ENCODE measurements at places on chromosomes 11 and 22.

DNA sequence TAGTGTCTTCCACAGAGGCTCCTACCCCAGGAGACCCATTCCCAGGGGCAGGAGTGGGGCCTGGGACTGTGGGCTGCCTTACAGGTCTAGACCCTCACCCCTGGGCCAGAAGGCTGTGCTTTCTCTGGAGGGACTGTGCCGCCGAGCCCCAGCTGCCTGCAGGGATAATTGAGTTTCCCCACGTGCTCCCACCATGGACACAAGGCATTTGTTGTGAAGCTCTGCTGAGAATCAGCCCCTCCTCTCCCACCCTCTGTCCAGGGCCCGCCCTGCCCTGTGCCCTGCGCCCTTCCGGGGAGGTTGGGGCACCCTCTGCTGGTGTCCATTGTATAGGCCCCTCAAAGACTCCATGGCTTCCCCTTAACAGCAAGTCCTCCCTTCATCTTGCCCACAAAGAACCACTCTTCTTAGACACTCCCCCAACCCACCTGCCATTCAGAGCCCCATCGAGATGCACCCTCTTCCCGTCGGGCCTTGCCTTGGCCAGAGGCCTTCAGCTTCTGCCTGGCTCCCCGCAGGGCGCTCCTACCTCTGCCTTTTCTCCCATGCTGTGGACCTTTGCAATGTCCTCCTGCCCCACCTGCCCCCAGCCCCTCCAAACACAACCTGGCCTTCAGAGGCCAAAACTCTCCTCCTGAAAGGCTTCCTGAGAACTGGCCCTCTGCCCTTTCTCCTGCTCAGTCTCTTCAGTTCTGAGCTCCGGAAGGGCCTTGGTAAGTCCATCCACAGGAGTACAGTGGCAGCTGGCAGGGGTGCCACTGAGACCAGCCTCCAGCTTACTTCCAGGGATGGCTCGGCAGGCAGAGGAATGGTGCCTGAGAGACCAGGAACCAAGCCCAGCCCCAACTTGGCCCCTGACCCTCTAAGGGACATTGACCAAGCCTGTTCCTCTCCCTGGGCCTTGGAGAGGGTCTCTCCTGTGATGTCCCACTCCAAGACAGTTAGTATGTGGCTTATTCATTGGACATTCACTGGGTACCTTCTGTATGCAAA lies 22.4 kb downstream of the DUSP8 start:
- DNase-seq: no peak

GRCh38 chr11:117166491-117166890 lies 12.1 kb upstream of the SIDT2 start:
- DNase-seq: no peak

DNA sequence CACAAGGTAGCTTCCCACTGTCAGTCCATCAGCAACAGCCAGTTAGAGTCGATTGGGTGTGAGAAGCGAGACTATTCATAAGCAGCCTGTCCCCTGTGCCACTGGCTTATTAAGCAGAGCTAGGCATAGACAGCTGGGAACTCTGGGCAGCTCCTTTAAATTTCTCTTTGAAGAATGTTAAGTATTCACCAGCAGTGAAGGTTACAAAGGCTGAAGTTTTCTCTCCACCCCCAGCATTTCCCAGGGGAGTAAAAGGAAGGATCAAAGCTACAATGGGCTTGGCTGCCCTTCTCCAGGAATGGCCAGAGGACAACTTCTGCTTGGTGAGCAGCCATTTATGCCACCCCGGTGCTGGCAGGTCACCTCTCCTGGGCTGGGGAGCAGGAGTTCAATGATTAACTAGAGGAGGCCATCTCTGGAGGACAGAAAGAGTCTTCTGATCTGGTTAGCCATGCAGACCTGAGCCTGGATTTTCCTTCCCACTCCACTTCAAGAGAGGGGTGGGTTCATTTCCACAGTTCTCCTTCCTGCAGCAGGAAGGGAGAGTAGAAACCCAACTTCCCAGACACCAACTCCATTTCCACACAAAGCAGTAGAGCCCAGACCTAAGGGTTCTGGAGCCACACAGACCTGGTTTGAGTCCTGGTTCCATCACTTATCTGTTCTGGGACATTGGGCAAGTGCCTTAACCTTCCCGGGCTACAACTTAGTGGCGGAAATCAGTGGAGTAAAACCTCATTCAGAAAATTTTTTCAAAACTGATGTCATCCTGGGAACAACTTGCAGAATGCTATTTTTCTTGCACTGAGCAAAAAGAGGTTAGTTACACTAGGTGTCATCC lies 22.6 kb downstream of the POU2AF3 start:
- no peak for DNase-seq

- DNase-seq: no peak
These were observed 24.4 kb downstream of the MN1 start for GRCh38 chr22:27777128-27777527.

GRCh38 chr11:2177076-2177475 lies 5.5 kb upstream of the TH start:
- no peak for DNase-seq

GRCh38 chr11:32226480-32226879 lies 135.6 kb downstream of the RCN1 start:
- DNase-seq: no peak

DNA sequence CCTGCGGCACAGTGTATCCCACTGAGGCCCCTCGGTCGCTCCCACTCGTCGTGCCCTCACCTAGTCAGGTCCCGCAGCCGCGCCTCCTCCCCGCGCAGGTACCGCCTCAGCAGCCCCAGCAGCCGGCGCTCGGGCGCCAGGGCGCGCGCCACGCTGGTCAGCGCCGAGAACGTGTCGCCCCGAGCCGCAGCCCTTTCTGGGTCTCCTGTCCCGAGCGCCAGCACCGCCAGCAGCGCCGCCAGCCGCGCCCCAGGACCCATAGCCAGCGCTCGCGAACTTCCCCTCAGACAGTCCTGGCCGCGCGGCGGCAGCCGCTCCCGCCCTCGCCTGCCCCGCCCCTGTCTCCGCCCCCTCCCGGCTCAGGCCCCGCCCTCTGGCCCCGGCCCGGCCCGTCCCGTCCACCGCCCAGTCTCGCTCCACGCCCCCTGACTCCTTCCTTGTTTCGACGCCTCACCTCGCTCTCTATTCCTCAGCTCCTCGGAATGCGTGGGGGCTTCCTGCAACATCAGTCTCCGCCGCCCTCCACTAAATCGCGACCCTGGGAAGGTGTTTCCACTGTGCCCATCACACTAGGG lies at the start of gene P4HA3:
Gene P4HA3 (minus strand): TSS at position 289 of the 575 bp plus-strand sequence. CDS start 29 bp downstream, at position 260.
- DNase-seq: peak; percentile 37

GRCh38 chr22:47571616-47572015 lies 809.2 kb downstream of the TBC1D22A start:
- no peak for DNase-seq

DNA sequence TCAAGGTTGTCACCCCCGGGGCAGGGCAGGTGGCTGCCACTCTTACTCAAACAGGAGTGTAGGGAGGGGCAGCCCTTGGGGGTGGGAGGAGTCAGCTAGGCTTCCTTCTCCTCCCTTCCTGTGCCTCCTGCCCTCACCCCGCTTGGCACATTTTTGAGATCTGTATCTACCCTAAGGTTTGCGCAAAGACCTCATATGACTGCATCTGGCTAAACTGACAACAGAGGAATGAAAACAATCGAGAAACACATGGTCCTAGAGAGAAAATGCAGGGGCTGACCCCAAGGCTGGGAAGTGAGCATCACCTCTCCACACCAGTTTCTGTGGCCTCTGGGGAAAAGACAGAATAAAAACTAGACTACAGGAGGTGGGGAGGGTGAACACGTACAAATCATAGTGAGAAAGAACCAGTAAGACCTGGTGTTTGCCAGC lies 28.1 kb downstream of the IGSF9B start:
- DNase-seq: peak; percentile 61

GRCh38 chr11:108853864-108854263 lies 189.0 kb downstream of the DDX10 start:
- DNase-seq: no peak

DNA sequence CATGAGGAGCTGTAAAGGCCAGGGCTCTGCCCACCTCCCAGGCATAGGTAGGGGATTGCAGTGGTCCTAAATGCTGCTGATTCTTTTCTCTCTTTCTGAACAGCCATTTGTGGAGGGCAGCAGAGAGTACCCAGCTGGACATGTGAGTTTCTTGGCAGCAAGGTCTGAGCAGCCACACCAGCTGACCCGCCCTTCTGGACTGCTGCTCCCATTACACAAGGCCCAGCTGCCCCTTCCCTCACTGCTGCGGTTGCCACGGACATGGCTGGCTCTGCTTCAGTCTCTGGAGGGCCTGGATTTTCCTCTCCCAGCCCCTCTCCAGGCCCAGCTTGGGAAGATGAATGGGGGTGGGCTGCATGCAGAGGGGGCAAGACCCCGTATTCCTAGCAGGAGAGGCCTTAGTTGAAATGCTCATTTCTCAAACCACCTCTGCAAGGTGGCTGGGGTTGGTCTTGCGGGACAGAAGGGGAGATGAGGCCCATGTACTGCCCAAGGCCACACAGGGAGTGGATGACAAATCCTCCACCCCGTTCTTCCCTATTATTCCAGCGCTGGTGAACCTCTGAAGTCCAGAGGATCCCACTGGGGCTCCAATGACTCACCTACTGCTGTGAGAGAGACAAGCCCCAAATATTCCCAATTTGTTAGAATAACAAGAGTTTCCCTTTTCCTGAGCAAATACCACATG lies 4.6 kb downstream of the LGALS12 start:
- no peak for DNase-seq

GRCh38 chr22:30640361-30640760 lies 4.8 kb downstream of the SLC35E4 start:
- no peak for DNase-seq

DNA sequence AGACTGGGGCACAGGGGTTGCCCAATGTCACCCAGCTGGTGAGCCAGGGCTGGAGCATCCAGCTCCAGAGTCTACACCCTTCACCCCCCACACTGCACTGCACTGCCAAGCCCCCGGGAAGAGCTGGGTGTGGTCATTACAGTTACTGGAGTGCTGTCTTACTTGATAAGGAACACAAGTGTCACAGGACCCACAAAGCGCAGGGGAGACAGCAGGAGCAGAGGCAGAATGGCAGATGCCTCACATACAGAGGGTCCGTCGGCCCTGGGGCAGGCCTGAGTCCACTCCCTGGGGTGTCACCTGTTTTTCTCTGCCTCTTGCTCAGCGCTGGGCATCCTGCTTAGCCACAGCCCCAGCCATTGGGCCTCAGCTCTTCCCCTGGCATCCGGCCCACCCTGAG lies 7.7 kb downstream of the IL2RB start:
- no peak for DNase-seq

- no peak for DNase-seq
These were observed 103.7 kb downstream of the GAB2 start for GRCh38 chr11:78313898-78314297.

DNA sequence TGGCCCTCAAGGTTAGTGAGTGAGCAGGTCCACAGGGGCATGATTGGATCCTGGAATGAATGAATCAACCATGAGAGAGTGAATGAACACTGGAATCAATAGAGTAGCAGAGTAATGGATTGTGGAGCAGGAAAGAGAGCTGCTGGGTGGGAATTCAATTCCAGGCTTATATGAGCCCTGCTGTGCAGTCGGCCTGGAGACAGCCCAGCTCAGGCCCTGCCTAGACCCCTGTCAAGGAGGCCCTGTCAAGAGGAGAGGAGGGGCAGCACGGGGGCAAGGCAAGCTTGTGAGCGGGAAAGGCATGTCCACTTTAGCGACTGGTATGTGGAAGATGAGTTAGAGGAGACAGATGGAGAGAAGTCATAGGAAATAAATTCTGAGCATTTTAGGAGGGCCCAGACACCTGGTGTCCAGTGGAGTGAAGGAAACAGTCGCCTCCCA lies 1.3 kb upstream of the FOLR1 start:
- DNase-seq: no peak

- DNase-seq: no peak
These were observed 24.6 kb downstream of the MS4A10 start for GRCh38 chr11:60809691-60810090.

DNA sequence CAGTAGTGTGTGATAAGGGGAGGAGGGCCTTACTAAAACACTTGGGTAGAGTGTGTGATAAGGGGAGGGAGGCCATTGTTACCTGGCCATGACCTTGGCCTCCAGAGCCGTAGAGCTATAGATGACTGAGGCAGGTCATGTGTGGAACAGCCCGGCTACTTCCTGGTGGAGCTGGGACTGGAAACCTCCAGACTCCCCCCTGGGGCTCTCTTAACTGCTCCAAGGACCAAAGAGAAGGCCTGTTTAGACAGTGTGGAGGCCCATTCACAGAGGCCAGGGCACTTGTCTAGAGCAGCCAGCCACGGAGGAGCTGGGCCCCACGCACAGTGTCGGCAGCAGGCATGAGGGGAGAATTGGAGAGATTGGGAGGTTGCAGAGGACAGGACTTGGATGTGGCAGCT lies 12.5 kb upstream of the MICALL1 start:
- no peak for DNase-seq

GRCh38 chr11:65355013-65355775 lies 643 bp downstream of the TIGD3 start:
- DNase-seq: no peak

DNA sequence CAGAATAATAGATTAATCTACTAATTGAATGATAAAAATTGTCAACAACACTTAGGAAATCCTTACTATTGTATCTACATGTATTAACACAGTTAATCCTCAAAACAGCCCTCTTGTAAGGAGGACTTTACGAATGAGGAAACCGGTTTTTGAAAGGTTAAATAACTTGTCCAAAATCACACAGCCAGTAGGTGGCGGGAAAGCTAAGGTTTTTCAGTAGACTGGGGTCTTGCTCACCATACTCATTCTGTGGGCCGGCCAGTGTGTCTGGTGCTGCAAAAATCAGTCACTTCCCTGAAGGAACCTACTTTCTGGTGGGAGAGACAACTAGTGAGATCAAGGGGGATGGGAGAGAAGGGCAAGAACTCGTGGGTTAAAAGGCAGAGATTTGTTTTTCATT lies 3.8 kb downstream of the DCPS start:
- DNase-seq: no peak

- no peak for DNase-seq
These were observed 10.7 kb downstream of the SLC37A2 start for GRCh38 chr11:125073616-125074483.

- DNase-seq: no peak
These were observed 70.7 kb upstream of the IGLL5 start for GRCh38 chr22:22816766-22817410.

- DNase-seq: no peak
These were observed 113.8 kb upstream of the PITPNB start for GRCh38 chr22:28032861-28033260.

- DNase-seq: no peak
These were observed 43.9 kb downstream of the RTN4R start for GRCh38 chr22:20224256-20224626.

DNA sequence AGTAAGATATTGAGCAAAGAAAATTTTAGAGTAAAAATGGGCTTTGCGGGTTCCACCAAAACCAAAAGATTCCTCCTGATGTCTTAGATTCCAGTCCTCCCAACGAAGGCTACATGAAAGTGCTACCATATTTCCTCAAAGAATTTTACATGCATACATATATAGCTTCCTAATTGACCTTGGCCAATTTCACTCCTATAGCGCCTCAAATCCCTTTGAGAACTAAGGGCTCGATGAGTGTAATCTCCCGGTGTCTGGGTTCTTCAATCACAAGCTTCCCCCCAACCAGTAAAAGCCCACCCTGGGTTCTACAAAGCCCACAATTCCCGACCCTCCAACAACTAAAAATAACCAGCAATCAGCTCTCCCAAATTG lies 1.2 kb downstream of the SIK3 start:
- DNase-seq: no peak

- DNase-seq: no peak
These were observed 33.4 kb downstream of the KCNQ1OT1 start for GRCh38 chr11:2666401-2666741.

- no peak for DNase-seq
These were observed 26.8 kb downstream of the MIAT start for GRCh38 chr22:26684168-26684567.

All from stimulated activated CD8-positive, alpha-beta memory T cell treated with anti-CD3 and anti-CD28 coated beads, Interleukin-15, amount 100 ng/mL, for 48 hours (primary cell).